ENCODE measurements at places on chromosomes 1 and 21. TPM values are rescaled to one million over a fixed set of nuclear protein-coding genes. Genes with fewer than 3 reads are reported as not detected.

DNA sequence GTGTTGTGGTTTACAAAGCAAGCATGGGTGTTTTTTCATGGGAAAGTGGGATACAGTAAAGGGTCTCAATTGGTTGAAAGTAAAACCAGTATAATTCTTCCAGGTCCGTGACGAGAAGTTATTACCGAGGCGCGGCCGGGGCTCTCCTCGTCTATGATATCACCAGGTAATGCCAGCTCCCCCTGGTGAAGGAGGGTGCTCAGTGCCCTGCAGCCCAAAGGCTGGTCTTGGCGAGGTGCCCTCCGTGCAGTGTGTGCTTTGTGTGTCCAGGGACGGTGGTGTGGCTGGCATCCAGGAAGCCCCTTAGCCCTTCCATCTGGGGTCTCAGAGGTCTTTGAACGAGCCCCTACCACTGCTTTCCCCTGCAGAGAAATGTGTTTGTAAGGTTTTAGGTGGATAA lies 24.8 kb downstream of the RAB4A start:
- no peak overlapping the region for H3K27ac ChIP-seq
- H3K4me1 ChIP-seq: peaks cover 16% of the 10 kb centered on the region
- H3K36me3 ChIP-seq: peaks cover 23% of the 10 kb centered on the region
- no peaks in the 10 kb centered on the region for H3K27me3 ChIP-seq

- H3K27me3 ChIP-seq: no peaks in the 10 kb centered on the region
- no peak for DNase-seq
- no peak overlapping the region for H3K27ac ChIP-seq
- no peaks in the 10 kb centered on the region for H3K36me3 ChIP-seq
- no peak overlapping the region for H3K4me3 ChIP-seq
- H3K4me1 ChIP-seq: peaks cover 26% of the 10 kb centered on the region
These were observed 30.9 kb upstream of the SSX2IP start for GRCh38 chr1:84721152-84721551.

- peak overlapping the region; percentile 50 for H3K27ac ChIP-seq
- DNase-seq: no peak
- H3K36me3 ChIP-seq: peaks cover 8% of the 10 kb centered on the region
- H3K4me3 ChIP-seq: peak overlapping the region; percentile 97
- no peaks in the 10 kb centered on the region for H3K27me3 ChIP-seq
These were observed 602 bp downstream of the KIAA0319L start for GRCh38 chr1:35556484-35557117.

- H3K27me3 ChIP-seq: no peaks in the 10 kb centered on the region
- H3K27ac ChIP-seq: no peak overlapping the region
- H3K4me1 ChIP-seq: no peaks in the 10 kb centered on the region
- H3K36me3 ChIP-seq: no peaks in the 10 kb centered on the region
- no peak for DNase-seq
These were observed 569.3 kb upstream of the NEGR1 start for GRCh38 chr1:72851597-72851996.

DNA sequence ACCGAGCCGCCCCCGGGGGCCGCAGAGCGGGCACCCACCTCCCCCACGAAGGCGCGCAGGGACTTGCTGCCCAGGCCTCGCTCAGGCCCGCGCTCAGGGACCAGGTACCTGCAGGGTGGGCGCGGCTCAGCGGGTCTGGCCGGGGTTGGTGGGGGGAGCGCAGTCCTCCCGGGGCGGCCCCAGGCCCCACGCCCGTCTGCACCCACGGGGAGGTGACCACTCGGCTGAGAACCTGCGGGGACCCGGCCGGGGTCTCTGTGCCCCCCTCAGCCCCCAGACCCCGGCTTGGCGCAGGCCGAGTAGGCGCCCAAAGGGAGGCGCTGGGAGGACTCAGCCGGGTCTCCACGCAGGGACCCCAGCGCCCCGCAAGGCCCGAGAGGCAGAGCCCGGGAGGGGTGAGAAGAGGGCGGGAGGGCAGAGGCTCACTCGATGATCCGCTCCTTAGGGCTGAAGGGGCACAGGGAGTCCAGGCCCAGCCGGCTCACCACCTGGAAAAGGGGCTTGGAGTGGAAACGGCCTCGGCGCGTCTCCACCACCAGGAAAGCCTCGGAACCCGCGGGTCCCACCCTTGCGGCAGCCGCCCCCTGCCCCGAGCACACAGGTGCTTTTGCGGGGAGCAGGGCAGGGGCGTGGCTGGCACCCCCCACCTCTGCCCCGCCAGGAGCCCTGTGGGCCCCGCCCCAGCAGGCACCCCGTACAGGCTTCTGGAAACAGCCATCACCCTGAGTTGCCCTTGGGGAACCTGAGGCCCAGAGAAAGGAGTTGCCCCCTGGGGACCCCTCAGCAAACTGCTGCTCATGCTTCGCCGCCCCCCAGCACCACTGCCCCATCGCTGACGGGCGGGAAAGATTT lies 9.3 kb downstream of the FTCD start:
- peak; percentile 89 for DNase-seq
- H3K36me3 ChIP-seq: peaks cover 2% of the 10 kb centered on the region
- H3K27me3 ChIP-seq: peaks cover 2% of the 10 kb centered on the region
- H3K4me3 ChIP-seq: no peak overlapping the region

DNA sequence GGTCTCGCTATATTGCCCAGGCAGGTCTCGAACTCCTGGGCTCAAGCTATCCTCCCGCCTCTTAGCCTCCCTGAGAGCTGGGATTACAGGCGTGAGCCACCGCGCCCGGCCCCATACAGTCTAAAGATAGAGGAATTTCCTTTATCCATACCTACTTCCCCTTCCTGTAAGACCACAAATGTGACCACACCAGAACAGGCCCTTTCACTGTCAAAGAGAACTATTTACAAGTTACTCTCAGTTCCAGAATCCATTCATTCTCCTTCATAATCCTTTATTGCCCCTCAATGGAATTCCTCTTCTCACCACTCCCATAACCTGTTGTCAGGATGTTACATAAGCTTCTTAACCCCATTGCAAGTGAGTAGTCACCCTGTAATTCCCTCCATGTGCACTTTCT lies 26.3 kb upstream of the SLC5A9 start:
- no peak for DNase-seq
- no peak overlapping the region for H3K27ac ChIP-seq
- peaks cover 42% of the 10 kb centered on the region for H3K27me3 ChIP-seq
- H3K4me1 ChIP-seq: peaks cover 2% of the 10 kb centered on the region
- no peak overlapping the region for H3K4me3 ChIP-seq

- H3K27ac ChIP-seq: no peak overlapping the region
- no peak overlapping the region for H3K4me3 ChIP-seq
- no peak for DNase-seq
- H3K4me1 ChIP-seq: peaks cover 15% of the 10 kb centered on the region
These were observed 2.0 kb downstream of the OPRD1 start for GRCh38 chr1:28813931-28814465.

GRCh38 chr1:9009438-9010370 lies 16.5 kb downstream of the SLC2A7 start:
- H3K4me1 ChIP-seq: peaks cover 2% of the 10 kb centered on the region
- no peak overlapping the region for H3K4me3 ChIP-seq
- no peaks in the 10 kb centered on the region for H3K36me3 ChIP-seq

DNA sequence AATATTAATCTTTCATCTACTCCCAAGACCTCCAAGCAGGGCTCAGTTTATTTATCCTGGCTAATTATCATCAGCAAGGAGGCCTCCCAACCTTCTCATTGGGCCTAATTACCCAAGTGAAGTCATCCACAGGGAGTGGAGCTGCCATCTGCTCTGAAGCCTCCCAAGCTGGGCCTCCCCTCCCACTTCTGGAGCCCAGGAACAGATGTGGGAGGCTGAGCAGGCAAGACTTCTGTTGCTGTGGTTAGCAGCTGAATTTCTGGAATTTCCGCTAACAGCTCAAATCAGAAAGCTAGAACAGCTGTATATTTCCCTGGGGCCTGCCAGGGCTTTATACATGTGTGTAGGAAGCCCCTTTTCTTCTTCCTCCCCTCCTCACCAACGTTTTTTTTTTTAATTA lies 127.5 kb downstream of the UCK2 start:
- H3K4me1 ChIP-seq: no peaks in the 10 kb centered on the region
- H3K27me3 ChIP-seq: peaks cover 3% of the 10 kb centered on the region
- no peaks in the 10 kb centered on the region for H3K36me3 ChIP-seq
- no peak overlapping the region for H3K4me3 ChIP-seq
- H3K27ac ChIP-seq: no peak overlapping the region

Gene PDE9A
- total RNA-seq: 0.60 TPM

Data from chondrocyte (in vitro differentiated cells).